ENCODE measurements at places on chromosomes 5 and 9. TPM values are rescaled to one million over a fixed set of nuclear protein-coding genes. Genes with fewer than 3 reads are reported as not detected.

TERT gene
- not detected for polyA plus RNA-seq

FOXD4L4 gene
- not detected for polyA plus RNA-seq

LHFPL2 gene
- polyA plus RNA-seq: 20.3 TPM

SPINK6 gene
- polyA plus RNA-seq: not detected

ACTBL2 gene
- polyA plus RNA-seq: not detected

TMEFF1 gene
- 0.57 TPM for polyA plus RNA-seq

PRR7 gene
- not detected for polyA plus RNA-seq

ZFP2 gene
- polyA plus RNA-seq: 3.3 TPM

MYMK gene
- polyA plus RNA-seq: not detected

RUSC2 gene
- polyA plus RNA-seq: 7.4 TPM

IL4 gene
- not detected for polyA plus RNA-seq

ZBTB5 gene
- 7.4 TPM for polyA plus RNA-seq

LEAP2 gene
- polyA plus RNA-seq: 0.64 TPM

IDNK gene
- polyA plus RNA-seq: 4.9 TPM

SLC25A2 gene
- polyA plus RNA-seq: 0.10 TPM

SLC45A2 gene
- polyA plus RNA-seq: not detected

ITK gene
- polyA plus RNA-seq: 1.9 TPM

MCC gene
- 29.8 TPM for polyA plus RNA-seq

TMEM171 gene
- 0.10 TPM for polyA plus RNA-seq

DMRT3 gene
- polyA plus RNA-seq: 0.17 TPM

SPTAN1 gene
- polyA plus RNA-seq: 120 TPM

LHX3 gene
- not detected for polyA plus RNA-seq

TAF11L10 gene
- not detected for polyA plus RNA-seq

C1QTNF2 gene
- 2.6 TPM for polyA plus RNA-seq

DMRT2 gene
- not detected for polyA plus RNA-seq

CEL gene
- 1.3 TPM for polyA plus RNA-seq

GDA gene
- not detected for polyA plus RNA-seq

SH2D3C gene
- polyA plus RNA-seq: 1.9 TPM

ADGRD2 gene
- not detected for polyA plus RNA-seq

ZNF454 gene
- 2.2 TPM for polyA plus RNA-seq

TRMO gene
- 25.3 TPM for polyA plus RNA-seq

SMC2 gene
- polyA plus RNA-seq: 5.2 TPM

NFX1 gene
- polyA plus RNA-seq: 18.5 TPM

TSPAN17 gene
- polyA plus RNA-seq: 28.5 TPM

STK32A gene
- polyA plus RNA-seq: 4.9 TPM

CORO2A gene
- 1.9 TPM for polyA plus RNA-seq

EMB gene
- polyA plus RNA-seq: 1.4 TPM

LCN6 gene
- 1.6 TPM for polyA plus RNA-seq

SHISAL2B gene
- polyA plus RNA-seq: 1.5 TPM

CCDC187 gene
- polyA plus RNA-seq: 0.02 TPM

Data from ovary (tissue), 10 donors.